DMS153 (cell line): ENCODE measurements at places on chromosomes 5 and 9.

DNA sequence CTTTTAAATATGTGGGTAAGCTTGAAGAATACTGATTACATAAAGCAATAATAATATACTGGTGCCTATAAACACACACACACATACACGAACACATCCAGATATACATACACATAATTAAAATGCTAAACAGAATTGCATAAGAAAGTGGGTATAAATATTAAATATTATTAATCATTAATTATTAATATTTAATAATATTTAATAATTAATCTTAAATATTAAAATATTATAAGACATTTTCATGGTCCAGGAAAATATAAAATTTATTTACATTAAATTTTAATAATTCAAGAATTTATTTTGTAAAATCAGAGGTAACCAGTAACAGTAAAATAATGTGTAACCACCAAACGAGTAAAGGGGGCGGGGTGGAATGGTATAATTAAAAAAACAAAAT lies 178.3 kb downstream of the TMEM232 start:
- DNase-seq, result no peak

DNA sequence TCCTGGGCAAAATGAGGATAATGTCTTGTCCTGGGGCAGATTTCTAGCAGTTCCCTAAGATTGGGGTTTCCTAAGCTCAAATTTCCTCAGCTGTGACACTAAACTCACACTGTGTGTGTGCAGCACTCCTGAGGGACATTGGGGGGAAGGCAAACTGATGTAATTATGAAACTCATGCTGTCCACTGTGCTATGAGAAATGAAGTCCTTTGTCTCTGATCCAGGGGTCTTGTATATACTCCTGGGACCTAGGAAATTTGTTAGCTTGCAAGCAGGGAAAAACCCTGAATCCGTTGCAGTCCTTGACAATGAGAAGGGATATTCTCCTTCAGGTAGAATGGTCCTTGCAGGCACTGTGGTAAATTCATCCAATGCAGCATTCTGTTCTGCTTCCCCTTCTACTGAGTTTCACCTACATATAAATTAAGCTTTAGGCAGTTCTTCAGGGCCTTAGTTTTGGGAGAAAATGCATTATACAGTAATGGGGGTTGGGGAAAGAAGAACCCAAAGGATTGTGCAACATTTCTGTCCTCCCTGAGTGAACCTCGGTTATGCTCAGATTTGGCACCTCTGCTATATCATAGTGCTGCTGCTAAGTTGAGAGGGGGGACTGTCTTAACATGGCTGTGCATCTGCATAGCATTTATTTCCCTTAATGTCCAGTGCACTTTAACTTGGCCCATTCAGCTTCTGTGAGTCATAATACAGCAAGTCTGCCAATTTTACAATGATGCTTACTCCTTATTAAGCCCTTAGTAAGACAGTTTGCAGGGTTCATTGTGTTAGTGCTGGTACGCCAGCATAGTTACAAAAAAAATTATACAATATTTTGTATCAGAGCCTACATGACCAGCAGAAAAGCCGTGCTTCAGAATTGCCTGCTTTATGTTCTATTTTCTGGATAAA lies 80.2 kb downstream of the PJA2 start:
- DNase-seq, result no peak

DNA sequence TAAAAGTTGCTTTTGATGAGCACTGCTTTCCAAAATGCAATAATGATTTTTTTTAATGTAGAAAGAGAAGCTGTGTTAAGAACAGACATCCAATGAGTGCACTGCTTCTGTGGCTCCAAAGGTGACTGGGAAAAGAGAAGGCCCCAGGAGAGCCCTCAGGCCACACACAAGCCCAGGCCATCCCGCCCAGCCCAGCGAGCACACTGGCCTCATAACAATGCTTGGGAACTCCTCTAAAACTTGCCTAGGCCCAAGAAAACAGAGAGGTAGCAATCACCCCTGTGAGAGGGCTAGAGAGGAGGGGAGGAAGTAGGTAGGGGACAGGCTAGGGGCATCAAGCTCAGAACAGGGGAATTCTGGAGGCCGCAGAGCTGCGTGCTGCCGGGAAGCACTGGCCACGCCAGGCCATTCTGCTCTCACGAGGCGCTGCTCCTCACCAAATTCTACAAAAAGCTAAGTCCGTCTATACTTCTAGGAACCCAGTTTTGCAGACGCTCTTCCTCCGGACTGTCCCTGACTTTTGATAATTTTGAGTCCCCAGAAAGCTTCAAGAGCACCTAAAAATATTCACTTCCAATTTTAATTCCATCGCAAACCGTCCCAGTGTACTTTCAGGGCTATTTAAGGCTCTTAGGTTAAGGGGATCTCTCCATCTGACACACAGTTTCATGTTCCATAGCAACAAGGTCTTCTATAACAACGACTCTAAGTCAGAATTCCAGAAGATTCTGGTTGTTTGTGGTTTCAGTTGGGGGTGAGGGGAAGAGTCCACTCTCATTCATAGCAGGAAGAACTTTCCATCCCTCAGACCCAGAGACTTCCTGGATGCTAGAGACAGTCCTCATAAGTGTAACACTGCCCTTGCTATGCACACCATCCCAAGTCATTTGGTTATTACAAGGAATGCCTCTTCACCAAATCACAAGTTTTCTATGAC lies 51.0 kb downstream of the HABP4 start:
- no peak for DNase-seq

DNA sequence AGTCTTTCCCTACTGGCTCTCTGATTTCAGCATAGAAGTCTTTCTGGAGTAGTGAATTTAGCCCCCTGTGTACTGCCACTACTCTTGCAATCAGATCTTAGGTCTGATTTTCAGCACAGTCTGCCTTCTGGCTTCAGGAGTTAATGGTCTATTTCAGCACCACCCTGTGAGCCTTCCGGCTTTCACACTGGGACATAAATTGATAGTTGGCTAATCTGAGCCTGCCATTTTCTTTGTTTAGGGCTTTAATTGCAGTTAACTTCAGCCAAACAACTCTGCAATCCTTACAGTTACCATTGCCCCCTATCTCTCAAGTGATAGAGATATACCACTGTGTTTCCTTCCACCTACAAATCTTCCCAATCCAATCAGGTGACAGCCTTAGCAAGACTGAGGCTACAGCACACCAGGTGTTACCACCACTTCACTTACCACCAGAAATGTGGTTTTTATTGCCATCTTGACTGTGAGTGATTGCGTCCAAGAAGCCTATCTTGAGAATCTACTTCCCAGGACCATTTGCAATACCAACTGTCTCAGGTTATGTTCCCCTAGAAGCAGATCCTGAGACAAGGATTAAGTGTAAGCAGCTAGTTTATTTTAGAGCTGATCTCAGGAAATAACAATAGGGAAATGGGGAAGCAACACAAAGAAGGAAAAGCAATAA lies 51.9 kb upstream of the NEK6 start:
- no peak for DNase-seq

DNA sequence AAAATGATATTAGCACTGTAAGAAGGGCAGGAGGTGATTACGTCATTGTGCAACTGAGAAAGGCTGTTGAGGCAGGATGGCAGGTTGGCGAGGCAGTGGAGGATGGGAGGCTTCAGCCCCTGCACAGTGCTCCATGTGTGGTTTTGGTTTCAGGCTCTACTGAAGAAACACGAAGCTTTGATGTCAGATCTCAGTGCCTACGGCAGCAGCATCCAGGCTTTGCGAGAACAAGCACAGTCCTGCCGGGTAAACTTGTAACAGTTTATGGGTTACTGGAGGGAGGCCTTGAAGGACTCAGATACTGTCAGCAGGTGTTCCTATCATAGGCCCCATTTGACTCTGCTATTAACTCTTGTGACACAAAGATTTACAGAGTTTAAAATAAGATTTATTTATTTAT lies 35.1 kb downstream of the SPTAN1 start:
- DNase-seq, result no peak

DNA sequence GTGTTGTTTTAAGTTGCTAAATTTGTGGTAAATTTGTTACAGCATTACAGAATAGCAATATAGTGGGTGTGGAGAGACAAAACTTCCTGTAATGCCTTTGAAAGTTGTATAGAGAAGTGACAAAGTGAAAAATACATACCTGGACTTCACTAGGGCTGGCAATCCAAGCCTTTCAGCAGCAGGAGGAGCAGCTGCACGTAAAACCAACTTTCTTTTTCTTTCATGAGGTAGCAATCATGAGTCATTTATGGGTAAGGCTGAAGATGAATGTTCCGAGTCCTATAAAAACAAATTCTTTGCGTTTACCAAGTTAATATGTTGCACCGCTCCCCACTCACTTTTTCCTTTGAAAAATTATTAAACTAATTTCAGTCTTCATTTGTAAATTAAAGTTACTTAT lies 1138.2 kb downstream of the TAF11L14 start:
- DNase-seq, result no peak

- DNase-seq, result no peak
Observed at GRCh38 chr5:38764937-38765391, 80.8 kb upstream of the OSMR start.

GRCh38 chr5:150540615-150541396 lies 32.9 kb downstream of the NDST1 start:
- no peak for DNase-seq

DNA sequence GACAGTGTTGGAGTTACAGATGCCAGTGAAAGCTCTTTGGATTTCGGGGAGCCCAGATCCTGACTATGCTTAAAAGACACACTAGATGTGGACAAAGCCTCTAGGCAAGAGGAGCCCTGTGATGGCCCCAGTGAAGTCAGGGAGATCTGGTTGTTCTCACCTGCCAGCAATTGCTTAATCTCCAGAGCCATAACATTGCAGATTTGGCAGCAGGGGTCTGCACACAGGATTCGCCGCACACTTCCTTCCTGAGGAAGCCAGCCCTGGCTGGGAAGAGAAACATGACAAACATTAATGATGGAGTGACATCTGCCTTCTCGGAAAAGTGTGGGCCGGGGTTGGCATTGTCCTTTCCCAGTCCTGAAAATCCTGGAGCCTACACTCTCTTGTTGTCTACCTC lies 65.2 kb upstream of the PHF24 start:
- DNase-seq, result no peak

- DNase-seq, result no peak
Observed at GRCh38 chr9:2473681-2474080, 147.9 kb upstream of the VLDLR start.

DNA sequence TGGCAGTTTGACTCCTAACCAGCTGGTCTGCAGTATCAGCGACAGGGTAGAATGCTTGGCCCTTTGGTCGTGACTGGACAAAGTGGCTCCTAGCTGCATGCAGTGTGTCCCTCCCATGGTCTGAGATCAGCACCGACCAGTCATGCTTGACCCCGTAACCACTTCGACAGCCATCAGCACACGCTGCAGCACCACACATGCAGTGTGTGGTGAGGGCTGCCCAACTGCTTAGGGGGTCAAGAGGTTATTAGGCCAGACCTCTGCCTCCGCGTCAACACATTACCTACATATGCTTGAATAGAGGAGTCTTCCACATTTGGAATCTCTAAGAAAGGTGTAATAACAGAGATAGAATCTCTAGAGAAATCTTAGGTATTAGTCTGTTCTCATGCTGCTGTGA lies 139.1 kb downstream of the FSTL4 start:
- DNase-seq, result no peak

DNA sequence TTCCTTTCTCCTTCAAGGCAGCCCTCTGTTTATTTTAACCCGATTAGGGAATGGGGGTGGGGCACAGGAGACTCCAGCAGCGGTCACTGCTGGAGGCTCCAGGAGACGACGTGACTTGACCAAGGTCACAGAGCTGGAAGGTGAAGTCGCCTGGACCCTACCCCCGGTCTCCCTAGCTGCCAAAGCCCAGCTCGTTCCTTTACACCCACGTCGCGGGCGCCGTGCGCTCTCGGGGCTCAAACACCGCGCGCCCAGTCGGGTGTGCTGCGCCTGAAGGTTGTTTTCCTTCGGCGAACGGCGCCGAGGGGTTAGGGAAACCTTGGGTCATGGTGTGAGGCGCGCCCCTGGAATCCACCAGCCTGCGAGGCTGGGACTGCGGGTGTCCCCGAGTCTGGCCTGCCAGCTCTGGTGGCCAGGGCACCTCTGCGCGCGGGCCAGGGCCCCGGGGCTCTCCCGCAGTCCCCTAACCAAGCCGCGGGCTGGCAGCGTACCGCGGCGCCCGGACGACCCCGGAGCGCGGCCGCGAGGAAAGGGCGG lies 747 bp upstream of the UNC5A start:
- DNase-seq, result no peak
